ENCODE measurements at places on chromosomes 12 and 14.

DNA sequence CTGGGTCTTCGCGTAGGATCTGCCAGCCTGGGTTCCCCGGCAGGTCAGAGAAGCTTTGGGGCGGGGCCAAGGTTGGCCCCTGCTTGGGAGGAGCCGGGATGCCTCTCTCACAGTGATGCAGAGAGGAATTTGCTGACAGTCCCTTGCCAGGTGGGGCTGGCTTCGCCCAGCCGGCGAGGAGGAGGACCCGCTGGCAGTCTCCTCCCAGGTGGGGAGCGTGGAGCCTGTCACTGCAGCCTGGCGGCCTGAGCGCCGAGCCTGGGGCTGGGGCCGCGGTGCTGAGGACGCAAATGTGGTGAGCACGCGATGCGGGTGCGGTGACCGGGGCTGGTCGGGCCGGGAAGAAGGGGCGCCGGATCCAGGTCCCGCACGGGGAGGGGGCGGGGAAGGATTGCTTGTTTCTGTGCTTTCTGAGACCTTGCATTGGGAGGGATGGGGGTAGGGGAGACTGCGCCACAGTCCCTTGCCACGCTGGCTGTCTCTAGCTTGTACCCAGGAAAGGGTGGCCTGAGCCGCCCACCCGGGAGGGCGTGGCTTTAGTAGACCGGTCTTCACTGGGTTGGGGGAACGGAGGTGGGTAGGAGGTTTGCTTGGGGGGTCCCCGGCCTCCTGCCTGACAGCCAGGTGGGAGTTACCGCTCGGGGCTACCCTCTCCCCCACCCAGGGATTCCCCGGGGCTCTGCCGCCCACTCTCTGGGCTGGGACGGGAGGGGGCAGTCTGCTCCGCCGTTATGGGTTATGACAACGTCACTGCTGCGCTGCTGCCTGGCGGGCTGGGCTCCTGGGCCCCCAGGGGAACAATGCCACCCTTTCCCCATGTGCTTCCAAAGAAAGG lies at the start of gene TMEM63C:
Gene TMEM63C (plus strand): TSS at position 196 of the 835 bp plus-strand sequence. CDS start 37,016 bp downstream, outside the sequence.
- peak; percentile 70 for DNase-seq

- DNase-seq: no peak
Measured at GRCh38 chr12:107144990-107145389, 51.6 kb upstream of the CRY1 start.

DNA sequence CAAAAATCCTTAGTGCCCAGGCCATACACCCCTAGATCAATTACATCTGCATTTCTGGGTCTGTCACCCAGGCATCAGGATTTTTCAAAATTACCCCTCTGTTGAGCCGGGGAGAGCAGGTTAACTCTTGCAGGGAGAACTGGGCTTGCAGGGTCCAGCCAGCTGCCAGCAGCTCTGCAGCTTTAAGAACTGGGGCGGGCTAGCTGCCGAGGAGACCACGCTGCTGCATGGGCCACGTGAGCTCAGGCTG lies at the start of gene DGLUCY:
Gene DGLUCY (plus strand): TSS at position 245 of the 250 bp plus-strand sequence. CDS start 46,222 bp downstream, outside the sequence.
- no peak for DNase-seq

DNA sequence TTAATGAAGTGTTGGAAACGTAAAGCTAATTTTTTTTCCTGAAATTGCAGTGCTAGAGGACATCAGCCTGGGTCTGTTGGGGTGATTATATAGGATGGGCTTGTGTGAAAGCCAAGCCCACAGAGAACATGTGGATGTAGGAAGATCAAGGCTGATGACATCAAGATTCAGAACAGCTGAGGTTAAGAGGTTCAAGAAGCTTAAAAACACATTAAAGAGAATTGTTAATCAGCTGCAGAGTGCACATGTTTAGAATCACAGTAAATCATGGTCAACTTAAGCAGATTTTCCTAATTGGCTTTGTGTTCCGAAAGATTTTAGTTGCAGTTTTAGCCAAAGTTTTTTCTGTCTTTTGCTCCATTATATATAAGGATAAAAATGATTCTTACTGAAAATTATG lies 87.9 kb upstream of the PRICKLE1 start:
- DNase-seq: no peak

- DNase-seq: no peak
Measured at GRCh38 chr12:124419292-124420040, 124.6 kb downstream of the RFLNA start.

DNA sequence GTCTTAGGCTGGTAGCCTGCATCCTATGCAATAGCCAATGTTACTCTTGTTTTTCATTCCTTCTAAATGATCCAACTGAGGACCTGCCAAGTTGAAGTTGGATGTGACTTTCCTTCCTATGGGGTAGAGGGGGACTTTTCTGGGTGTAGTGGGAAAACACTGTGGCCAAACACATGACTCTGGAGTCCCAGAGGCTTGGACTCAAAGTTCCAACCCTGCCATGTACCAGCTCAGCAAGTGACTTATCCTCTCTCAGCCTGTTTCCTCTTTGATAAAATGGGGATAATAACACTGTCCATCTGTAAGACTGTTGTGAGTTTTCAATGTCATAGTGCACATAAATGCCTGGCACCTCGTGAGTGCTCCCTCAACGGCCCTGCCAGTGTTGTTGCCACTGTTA lies 97.0 kb downstream of the ZFP36L1 start:
- DNase-seq: no peak

GRCh38 chr12:9977916-9978315 lies 6.7 kb downstream of the CLEC12A start:
- no peak for DNase-seq

DNA sequence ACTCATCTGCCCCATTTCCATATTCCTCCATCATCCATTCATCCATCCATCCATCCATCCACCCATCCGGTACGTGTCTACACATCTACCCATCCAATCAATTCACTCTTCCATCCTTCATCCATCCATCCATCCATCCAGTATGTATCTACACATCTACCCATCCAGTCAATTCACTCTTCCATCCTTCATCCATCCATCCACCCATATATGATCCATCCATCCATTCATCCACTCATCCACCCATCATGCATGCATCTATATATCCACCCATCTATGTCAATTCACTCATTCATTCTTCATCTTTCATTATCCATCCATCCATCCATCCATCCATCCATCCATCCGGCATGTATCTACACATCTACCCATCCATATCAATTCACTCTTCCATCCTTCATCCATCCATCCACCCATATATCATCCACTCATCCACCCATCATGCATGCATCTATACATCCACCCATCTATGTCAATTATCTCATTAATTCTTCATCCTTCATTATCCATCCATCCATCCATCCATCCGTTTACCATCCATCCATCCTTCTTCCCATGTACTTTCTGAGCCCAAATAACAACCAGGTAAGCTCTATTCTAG lies 108.6 kb upstream of the NOS1 start:
- DNase-seq: no peak

- DNase-seq: no peak
Measured at GRCh38 chr14:23076785-23077408, 18.0 kb downstream of the ACIN1 start.

- no peak for DNase-seq
Measured at GRCh38 chr12:123840765-123841425, 78.8 kb downstream of the DNAH10 start.

- no peak for DNase-seq
Measured at GRCh38 chr12:114694436-114695304, 10.7 kb upstream of the TBX3 start.

DNA sequence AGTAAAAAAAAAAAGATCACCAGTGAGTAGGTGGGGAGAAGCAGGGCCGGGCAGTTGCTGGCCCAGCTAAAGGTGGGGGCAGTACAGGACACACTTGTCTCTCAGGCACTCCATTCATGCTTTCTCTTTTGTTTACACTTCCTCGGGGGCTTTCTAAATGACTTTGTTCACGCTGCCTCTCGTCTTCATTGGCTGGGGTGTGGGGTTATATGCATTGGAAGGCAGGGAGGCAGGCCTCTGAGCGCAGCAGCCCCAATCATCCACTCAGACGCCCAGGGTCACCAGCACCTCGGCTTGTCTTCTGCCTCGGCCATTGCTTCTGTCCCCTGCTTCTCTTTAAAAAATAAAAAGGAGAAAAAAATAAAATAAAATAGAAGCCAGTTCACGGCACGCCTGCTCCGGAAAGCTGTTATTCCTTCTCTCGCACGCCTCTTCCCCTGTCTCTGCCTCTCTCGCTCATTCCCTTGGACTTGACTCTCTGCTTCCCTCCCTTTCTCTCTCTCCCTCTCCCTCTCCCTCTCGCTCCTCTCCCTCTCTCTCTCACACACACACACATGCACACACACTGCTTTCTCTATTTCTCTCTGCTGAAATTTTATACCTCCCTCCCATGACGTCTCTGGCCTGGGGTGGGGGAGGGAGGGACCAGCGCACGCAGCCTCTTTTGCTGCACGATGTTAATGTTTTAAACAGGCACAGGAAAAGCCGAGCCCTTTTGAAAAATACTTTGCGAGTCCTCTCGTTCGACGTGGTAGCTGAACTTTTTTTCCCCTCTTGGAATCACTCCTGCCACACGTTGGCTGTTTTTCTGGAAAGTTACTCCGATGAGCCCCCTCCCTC lies at the start of gene TGFB3:
Gene TGFB3 (minus strand): TSS at position 570 of the 840 bp plus-strand sequence. CDS start 1,102 bp downstream, outside the sequence.
- peak; percentile 88 for DNase-seq

DNA sequence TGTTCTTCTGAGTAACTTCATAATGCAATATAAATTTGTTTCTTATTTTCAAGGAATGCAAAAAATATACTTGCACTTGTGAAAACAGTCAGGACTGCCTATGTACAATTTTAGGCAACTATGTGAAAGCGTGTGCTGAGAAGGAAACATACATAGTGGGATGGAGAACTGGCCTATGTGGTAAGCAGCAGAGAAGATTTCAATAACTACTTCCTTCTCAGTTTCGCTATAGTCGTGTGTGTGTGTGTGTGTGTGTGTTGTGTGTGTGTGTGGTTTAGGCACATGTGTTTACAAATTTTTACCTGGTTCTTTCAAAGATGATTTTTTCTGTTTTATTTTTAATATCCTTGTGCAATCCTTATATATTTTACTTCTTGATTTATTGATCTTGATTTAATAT lies 211.8 kb downstream of the LRRK2 start:
- no peak for DNase-seq

- DNase-seq: no peak
Measured at GRCh38 chr12:55673638-55674037, 34.1 kb downstream of the ITGA7 start.

- no peak for DNase-seq
Measured at GRCh38 chr12:103745962-103746361, 95.1 kb downstream of the NT5DC3 start.

GRCh38 chr14:20698934-20699333 lies 10.4 kb downstream of the ANG start:
- no peak for DNase-seq

DNA sequence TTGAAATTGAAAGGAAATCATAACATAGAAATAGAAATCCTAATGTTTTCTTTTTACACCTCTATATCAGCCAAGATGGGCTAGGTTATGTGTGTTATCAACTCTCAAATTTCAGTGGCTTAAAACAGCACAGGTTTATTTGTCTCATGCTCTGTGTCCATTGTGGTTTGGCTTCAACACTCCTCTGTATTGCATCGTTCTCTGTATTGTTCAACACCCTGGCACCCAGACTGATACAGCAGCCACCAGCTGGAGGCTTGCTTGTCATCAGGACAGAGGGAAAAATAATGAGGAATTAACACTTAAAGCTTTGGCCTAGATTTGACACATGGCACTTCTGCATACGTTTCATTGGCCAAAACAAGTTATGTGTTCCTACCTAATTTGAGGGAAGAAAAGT lies 234.2 kb upstream of the ARHGAP5 start:
- DNase-seq: no peak

DNA sequence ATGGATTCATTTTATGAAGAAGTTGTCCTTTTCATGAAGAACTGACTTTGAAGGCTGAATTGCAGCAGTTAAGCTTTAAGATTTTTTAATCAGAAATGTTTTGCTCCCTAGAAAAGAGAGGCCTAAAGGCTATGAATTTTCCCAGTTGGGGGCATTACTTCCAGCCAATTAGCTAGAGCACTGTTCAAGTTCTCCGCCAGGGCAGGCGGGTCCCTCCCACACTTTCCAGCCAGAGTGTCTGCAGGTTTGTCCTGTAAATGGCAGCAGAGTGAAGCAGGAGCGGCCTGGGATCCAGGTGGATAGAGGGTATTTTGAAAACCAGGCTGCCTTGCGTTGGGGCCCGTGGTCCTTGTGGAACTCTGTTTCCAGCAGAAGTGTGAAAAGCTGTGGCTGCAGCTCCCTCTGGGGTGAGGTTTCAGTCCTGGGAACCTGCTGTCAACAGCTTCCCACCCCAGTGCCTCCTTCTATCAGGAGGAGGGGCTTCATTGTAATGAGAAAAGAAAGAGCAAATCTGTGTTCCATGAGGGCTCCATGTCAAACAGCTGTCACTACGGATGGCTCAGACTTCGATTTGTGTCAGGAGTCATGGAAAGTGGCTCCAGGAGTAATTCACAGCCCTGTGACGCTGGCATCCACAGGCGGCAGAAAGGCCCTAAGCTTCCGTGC lies 210.7 kb upstream of the TMEM132C start:
- no peak for DNase-seq

GRCh38 chr12:111467092-111467856 lies 61.6 kb downstream of the SH2B3 start:
- DNase-seq: no peak

- DNase-seq: no peak
Measured at GRCh38 chr12:2271961-2272360, 219.2 kb downstream of the CACNA1C start.

GRCh38 chr12:117069101-117069797 lies 30.0 kb downstream of the TESC start:
- no peak for DNase-seq

GRCh38 chr12:80044694-80045046 lies 54.7 kb upstream of the OTOGL start:
- DNase-seq: no peak

GRCh38 chr12:119241049-119241448 lies 62.3 kb downstream of the HSPB8 start:
- DNase-seq: no peak

GRCh38 chr12:176321-177181 lies 37.4 kb downstream of the SLC6A12 start:
- no peak for DNase-seq

- no peak for DNase-seq
Measured at GRCh38 chr12:116320791-116321217, 43.3 kb upstream of the MED13L start.

GRCh38 chr14:35339761-35340406 lies 47.7 kb downstream of the PSMA6 start:
- no peak for DNase-seq

DNA sequence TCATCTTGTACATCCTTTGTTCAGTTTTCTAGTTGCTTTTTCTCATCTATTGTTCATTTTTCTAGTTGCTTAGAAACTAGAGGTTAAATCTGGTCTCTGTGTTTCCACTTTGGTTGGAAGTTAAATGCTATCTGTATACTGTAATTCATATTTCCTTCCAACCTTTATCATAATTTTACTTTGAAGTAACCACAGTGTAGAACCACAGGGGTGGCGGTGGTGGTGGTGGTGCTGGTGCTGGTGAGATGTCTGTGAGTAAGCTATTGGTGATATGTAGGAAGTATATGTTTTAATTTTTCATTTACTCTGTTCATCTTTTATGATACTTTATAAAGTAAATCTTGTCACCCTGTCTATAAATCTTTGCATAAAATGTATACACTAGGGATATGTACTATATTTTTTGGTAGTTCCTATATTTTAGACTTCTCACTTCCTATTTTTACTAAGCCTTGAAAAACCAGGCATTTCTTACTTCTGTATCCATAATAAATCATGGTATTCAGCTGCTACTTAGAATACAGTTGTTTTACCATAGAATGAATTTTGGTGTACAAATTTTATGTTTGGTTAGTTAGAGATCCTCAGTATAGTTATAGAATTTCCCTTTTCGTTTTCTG lies 31.9 kb downstream of the CCDC91 start:
- DNase-seq: no peak

GRCh38 chr12:40192704-40193255 lies 32.0 kb upstream of the LRRK2 start:
- no peak for DNase-seq

Data from left renal cortex interstitium (tissue), 4 donors.